GM13976 (cell line): ENCODE measurements at places on chromosomes 7 and 10.

- no peak for DNase-seq
Measured at GRCh38 chr10:54710918-54711317, 90.1 kb downstream of the PCDH15 start.

- no peak for DNase-seq
Measured at GRCh38 chr7:52053525-52053924, 736.9 kb upstream of the COBL start.

- DNase-seq, result no peak
Measured at GRCh38 chr10:112959207-112959838, 9.3 kb downstream of the TCF7L2 start.

- no peak for DNase-seq
Measured at GRCh38 chr10:47136866-47137265, 163.1 kb upstream of the GDF10 start.

DNA sequence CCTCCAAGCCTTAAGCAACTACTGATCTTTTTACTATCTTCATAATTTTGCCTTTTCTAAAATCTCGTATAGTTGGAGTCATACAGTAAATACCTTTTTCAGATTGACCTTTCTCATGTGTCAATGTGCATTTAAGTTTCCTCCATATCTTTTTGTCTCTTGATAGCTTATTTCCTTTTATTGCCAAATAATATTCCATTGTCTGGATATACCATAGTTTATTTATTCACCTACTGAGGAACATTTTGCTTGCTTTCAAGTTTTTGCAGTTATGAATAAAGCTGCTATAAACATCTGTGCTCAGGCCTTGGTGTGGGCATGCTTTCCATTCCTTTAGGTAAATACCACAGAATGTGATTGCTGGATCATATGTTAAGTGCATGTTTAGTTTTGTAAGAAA, 161.2 kb upstream of the GNAI1 start:
- DNase-seq, result no peak

GRCh38 chr7:88204525-88205110, 15.2 kb downstream of the SRI start:
- no peak for DNase-seq

DNA sequence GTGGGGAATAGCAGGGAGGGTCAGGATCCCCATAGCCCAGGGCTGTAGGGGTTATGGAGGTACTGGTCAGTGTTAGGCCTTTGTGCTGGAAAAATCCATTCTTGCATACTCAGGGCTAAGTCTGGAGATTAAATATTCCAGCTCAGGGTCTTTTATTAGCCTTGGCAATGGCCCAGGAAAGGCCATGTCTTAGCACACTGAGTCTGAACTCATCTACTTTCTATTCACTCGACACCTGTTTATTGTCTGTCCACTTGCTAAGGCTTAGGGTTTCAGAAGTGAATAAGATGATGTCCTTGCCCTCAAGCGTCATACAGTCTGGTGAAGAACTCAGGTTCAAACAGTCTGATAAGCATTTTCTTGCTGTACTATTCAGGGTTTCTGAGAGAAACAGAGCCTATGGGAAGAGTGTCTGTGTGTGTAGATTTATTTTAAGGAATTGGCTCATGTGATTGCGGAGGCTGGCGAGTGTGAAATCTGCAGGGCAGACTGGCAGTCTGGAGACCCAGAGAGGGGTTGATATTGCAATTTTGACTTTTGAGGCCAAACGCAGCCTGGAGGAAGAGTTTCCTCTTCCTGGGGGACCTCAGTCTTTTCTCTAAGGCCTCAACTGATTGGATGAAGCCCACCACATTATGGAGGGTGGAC, 135.8 kb downstream of the RAMP3 start:
- DNase-seq, result no peak

- peak; percentile 37 for DNase-seq
Measured at GRCh38 chr7:82443036-82443546, 486 bp downstream of the CACNA2D1 start.

DNA sequence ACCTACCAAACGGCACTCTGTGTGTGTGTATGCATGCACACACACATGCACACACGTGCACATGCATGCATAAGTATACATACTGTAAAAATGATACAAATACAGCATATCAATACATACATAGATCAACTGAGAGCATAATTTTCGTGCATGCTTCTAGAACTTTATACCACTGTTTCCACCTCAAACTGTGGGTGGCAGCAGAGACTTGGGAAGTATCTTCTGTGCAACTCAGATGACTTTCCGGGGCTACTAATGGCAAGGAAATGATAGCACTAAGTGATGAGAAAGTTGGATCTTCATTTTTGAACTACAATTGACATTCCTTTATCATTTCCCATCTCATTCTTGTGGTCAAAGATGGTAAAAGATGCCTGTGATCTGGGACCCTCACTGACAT, 570.7 kb downstream of the REEP3 start:
- no peak for DNase-seq

- DNase-seq, result no peak
Measured at GRCh38 chr7:154289119-154289518, 236.9 kb downstream of the DPP6 start.
